Stimulated activated CD4-positive, alpha-beta T cell treated with anti-CD3 and anti-CD28 coated beads, Interleukin-2, amount 100 ng/mL, for 4 hours (primary cell): ENCODE measurements at places on chromosomes 12 and 14.

- DNase-seq = no peak
Measured at GRCh38 chr12:7131502-7131866, 1.3 kb downstream of the CLSTN3 start.

DNA sequence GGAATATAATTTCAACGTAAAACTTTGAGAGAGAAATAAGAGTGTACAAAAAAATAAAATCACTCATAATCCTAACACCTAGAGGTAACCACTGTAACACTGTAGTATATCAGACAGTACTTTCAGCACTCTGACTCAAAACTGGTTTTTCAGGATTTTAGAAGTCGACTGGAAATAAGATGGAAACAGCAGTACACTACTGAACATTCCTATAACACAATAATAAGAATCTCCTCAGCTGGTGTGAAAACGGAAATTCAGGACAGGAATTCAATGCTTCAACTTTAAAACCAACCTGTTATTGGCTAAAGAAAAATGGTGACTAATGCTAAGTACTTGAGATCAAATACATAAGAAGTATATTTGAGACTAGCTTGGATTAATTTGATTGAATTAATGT lies 12.3 kb upstream of the PITPNM2 start:
- no peak for DNase-seq

DNA sequence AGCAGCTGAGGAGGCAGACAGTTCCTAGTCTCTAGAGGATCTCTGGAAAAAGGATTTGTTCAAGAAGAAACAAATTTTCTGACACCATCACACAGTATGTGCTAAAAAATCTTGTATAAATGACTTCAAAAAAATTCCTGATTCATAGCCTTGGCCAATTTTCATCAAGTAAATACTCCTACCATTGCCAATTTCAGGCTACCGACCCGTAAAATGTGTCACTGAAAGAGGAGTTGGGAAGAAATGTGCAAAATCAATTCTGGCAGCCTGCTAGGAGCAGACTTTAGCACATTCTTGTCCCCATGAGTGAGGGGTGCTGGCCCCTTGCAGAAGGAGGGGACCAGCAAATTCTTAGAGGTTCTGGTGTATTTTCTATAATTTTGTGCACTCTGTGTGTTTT lies 109.4 kb downstream of the TMEM30B start:
- DNase-seq = no peak

GRCh38 chr14:50697659-50698290 lies 29.7 kb upstream of the SAV1 start:
- no peak for DNase-seq

DNA sequence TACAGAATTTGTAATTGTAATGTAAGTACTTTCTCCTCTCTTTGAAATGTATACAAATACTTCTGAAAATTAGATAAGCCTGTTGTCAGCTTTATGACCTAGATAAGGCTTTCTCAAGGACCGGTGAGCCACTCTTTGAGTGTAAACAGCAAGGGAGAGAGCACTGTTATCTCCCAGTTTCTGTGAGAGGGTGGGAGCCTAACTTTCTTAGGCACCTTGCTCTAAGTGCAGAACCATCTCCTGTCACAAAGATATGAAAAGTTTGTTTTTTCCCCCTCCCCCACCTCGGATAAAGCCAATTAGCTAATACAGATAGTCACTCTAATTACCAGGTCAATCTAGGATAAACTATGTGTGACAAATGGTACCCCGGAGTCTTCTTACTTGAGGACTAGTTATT lies 35.8 kb downstream of the CAPS2 start:
- no peak for DNase-seq

- no peak for DNase-seq
Measured at GRCh38 chr12:128025589-128026245, 241.3 kb upstream of the TMEM132C start.

DNA sequence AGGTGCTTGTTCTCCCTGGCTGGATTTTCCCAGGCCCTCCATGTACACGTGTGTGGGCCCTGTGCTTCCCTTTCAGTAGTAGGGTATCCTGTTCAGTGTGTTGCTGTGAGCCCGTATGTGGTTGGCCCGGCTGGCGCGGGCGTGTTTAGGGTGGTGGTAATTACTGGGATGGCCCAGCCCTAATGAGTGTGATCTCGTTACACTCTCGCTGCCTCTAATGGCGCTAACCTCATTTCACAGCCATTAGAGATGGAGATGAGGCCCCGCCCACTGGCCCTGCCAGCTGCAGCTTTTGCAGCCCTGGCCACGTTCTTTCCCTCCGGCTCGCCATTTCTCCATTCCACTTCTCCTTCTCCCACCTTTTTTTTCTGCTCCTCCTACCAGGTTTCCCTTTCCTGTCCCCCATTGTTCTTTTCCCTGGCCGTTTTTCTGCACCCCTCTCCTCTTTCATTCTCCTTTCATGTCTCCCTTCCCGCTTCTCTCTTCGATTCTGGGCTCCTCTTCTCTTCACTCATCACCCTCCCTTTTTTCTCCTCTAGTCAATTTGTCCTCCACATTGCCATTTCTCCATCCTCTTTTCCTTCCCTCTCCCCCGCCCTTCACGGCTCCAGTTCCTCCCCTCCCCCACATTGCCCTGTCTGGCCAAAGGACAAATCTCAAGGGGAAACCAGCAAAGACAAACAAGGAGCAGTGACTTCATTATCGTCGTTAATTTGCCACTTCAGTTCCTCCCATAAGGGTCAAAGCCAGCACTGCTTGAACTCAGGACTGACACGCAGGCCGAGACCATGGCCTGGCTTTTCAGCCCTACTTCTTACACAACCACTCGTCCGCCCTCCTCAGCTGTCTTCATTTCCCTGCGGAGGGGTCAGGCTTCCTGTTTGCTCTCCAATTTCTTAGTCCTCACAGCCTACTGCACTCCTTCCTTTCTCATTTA lies 6.8 kb downstream of the ZFHX2 start:
- no peak for DNase-seq

- DNase-seq = no peak
Measured at GRCh38 chr12:55922126-55922525, 5.6 kb downstream of the PYM1 start.

- DNase-seq = no peak
Measured at GRCh38 chr12:111046896-111047295, 126.5 kb upstream of the MYL2 start.

GRCh38 chr12:118549510-118549980 lies 173.2 kb downstream of the SUDS3 start:
- no peak for DNase-seq

DNA sequence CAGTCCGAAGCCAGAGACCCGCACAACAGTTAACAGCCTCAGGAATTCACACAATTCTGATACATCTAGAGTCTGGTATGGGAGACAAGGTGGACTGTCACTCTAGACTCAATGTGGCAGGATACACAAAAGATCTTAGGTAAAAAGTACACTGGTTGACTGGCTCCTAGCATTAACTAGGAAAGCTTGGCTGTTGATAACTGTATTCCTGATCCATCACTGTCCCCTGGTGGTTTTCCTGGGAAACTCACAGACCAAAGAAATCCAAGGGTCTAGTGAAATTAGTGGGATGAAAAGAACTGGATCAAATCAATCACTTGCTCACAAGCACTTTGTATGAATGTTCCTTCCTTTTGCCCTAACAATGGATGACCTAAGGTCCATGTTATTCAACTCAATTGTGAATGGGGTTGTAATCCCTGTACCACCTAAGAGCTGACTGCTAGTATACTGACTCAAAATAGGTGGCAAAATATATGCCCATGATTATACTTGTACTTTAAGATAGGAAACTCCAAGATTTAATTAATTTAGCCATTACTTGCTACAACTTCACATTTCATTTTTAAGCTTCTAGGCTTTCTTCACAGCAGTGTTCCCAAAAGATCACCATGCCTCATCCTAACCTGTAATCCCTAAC lies 14.0 kb downstream of the NPC2 start:
- no peak for DNase-seq

GRCh38 chr14:32458720-32459119 lies 129.6 kb downstream of the AKAP6 start:
- DNase-seq = no peak

DNA sequence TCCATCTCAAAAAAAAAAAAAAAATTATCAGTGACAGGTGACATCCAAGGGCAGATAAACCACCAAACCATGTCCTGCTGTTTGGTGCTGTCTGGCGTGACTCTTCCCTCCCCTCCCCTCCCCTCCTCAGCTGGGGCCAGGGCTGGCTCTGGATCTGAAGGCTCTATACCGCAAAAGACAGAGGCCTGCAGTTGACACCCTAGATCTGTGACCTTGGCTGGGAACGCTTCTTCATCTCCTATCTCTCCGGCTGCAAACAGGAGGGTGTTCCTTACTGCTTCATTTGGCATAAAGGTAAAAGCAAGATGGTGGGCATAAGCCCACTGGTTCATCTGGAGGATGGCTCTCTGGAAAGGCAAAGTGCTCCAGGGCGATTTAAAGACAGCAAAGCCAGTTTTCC lies 126.8 kb upstream of the PRMT8 start:
- no peak for DNase-seq

GRCh38 chr12:110141389-110141788 lies 17.2 kb downstream of the IFT81 start:
- DNase-seq = no peak

DNA sequence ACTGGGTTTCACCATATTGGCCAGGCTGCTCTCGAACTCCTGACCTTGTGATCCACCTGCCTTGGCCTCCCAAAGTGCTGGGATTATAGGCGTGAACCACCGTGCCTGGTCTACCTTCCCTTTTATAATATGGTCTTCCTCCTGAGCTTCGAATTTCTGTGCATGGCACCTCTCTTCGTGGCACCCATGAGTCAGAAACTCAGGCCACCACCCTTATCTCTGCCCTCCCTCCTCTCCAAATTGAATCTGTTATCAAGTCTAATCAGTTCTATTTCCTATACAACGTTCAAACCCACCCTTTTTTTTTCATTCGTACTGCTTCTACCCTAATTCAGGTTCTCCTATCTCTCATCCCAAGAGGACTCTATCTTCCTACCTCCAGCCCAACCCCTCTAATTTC lies 5.0 kb upstream of the TINF2 start:
- DNase-seq = no peak

GRCh38 chr14:68124979-68125731 lies 305.6 kb downstream of the RAD51B start:
- no peak for DNase-seq

DNA sequence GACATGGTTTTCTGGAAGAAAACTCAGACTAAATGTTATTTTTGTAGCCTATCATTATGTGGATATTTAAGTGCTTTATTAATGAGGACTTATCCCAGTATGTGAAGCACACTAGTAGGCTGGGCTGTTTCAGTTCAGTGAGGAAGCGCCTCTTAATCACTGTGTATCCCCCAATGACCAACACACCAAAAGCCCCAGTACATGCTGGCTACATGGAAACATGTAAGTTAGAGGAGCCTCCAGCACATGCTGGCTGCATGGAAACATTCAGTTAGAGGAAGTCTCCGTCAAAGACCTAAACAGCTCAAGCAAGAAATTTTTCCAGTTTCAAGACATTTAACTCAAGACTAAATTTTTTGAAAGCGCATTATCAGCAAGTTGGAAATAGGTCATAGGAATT lies 26.8 kb downstream of the DICER1 start:
- DNase-seq = no peak

GRCh38 chr14:73553845-73554244 lies 4.9 kb downstream of the HEATR4 start:
- no peak for DNase-seq

DNA sequence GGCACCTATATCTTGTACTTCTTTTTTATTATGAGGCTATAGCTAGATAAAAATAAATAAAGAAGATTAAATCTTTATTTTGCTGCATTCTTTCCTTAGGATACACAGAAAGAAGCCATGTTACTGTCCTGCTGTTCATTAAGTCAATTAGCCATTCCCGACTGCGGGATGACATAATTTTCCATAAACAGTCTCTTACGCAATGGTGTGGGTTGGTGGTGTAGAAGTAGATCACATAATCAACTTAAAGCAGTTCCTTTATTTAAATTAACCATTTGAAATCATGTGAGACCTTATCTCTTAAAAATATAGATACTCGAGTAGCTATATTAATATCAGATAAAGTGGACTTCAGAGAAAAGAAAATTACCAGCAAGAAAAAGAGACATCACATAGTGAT lies 40.2 kb downstream of the TAOK3 start:
- no peak for DNase-seq

- no peak for DNase-seq
Measured at GRCh38 chr14:20801726-20802125, 918 bp downstream of the RNASE1 start.

DNA sequence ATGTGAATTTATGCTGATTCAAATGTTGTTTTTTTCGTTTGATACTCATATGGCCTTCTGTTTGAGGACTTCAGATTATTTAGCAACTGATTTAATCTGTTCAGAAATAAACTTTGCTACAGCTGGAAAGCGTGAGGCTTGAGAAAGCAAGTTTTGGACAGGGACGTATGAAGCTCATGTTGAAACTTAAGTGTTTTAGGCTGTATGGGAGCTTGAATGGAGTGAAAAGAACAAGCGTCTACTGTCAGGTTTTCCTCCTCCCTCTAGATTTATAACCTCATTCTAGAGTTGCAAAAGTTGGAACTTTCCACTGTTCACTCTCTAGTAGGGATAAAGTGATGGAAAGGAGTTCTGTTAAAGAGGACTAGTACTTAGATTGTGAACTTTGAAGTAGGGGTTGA lies 1.0 kb downstream of the PRPF39 start:
- DNase-seq = no peak
